ENCODE measurements at places on chromosomes 7 and 10. TPM values are rescaled to one million over a fixed set of nuclear protein-coding genes. Genes with fewer than 3 reads are reported as not detected.

Gene WDR86
- total RNA-seq, result not detected

Gene SRGN
- 2,302 TPM for total RNA-seq

Gene RPP30
- total RNA-seq, result 81.3 TPM

DNA sequence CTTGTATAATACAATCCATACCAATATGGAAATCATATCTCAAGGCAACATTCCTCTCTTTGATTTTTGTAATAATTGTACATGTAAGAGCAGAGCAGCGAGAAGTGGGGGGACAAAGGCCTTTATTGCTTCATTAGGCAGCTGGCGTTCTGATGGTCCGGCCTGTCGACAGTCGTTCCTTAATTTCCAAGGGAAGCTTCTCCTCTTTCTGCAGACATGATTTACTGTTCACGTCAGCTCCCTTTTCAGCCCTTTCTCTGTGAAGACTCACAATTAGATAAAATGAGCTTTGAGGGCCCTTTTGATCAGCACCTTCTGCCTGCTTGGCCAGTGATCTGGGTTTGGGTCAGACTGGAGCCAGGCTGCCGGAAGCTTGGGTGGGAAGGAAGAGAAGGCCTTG is 65.6 kb upstream of the CTBP2 start:
- DNase-seq, result no peak

- no peak for DNase-seq
These were observed 154.0 kb upstream of the TARP start for GRCh38 chr7:38427279-38427955.
